CD8-positive, alpha-beta memory T cell (primary cell): ENCODE measurements at places on chromosomes 13 and 19. TPM values are rescaled to one million over a fixed set of nuclear protein-coding genes. Genes with fewer than 3 reads are reported as not detected.

- no peaks in the 10 kb centered on the region for H3K27me3 ChIP-seq
- H3K4me3 ChIP-seq: no peak overlapping the region
- H3K27ac ChIP-seq: no peak overlapping the region
- no peak for DNase-seq
- H3K36me3 ChIP-seq: no peaks in the 10 kb centered on the region
- no peaks in the 10 kb centered on the region for H3K4me1 ChIP-seq
Observed at GRCh38 chr13:75685239-75685697, 49.1 kb downstream of the LMO7 start.

DNA sequence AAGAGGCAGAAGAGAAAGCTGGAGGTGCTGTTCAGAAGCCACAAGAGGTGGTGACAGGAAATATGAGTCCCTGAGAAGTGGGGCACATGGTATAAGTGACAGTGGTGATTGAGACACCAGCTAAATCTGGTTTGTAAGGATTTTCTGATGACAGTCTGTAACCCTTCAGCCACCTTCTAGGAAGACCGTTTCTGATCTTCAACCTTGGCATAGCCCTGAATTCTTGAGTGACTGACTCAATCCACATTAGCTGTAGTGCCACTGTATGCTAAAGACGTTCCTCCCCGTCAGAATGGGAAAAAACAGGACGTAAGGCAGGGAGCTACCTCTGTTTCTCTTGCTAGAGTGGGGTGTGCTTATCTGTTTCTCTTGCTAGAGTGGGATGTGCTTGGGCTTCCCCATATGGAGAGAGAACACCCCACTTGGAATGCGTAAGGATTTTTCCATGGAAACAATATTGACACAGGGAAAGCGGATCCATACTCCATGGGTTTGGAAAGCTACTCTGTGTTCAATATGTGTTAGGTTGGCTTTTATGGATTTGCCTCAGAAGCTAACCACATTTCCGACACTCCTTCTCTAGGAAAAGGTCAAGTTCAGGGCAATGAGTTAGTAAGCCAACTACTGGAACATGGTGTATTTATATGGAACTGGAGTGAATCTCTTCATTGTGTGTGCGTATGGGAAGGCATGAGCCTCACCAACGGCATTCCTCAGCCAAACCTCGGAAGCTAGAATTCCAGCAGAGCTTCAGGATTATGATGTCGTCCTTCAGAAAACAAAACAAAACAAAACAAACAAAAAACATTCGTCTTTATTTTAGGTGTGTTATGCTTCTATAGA is 948.8 kb upstream of the SLC10A2 start:
- no peak overlapping the region for H3K27ac ChIP-seq
- DNase-seq: no peak
- no peaks in the 10 kb centered on the region for H3K27me3 ChIP-seq
- H3K36me3 ChIP-seq: no peaks in the 10 kb centered on the region

GRCh38 chr13:76913898-76914297 is 27.7 kb upstream of the KCTD12 start:
- no peaks in the 10 kb centered on the region for H3K36me3 ChIP-seq
- no peaks in the 10 kb centered on the region for H3K27me3 ChIP-seq
- no peak for DNase-seq
- no peak overlapping the region for H3K4me3 ChIP-seq
- no peaks in the 10 kb centered on the region for H3K4me1 ChIP-seq

DNA sequence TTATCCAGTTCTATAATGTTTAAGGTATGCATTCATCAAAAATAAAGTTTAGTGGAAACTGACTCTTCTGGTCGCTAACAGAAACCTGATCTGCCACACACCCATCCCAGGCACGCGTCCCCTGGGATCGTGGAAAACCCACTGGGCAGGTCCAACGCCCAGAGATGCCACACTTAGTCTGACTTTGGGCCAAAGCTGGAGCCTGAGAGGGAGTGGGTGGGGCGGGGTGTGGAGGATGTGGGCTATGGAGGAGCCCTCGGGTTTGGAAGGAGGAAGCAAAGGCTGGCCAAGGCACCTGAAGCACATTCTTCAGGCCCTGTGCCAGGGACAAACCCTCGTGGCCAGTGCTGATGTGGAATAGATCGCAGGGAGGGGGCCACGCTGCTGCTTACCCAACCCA is 2.5 kb downstream of the IGFL1 start:
- H3K36me3 ChIP-seq: no peaks in the 10 kb centered on the region
- no peaks in the 10 kb centered on the region for H3K27me3 ChIP-seq
- H3K27ac ChIP-seq: no peak overlapping the region
- H3K4me1 ChIP-seq: no peaks in the 10 kb centered on the region
- no peak overlapping the region for H3K4me3 ChIP-seq

GRCh38 chr19:18494267-18494607 is 27.6 kb downstream of the ELL start:
- H3K4me3 ChIP-seq: peak overlapping the region; percentile 21
- H3K27ac ChIP-seq: peak overlapping the region; percentile 87
- no peaks in the 10 kb centered on the region for H3K36me3 ChIP-seq
- peak; percentile 58 for DNase-seq

GRCh38 chr13:21216332-21216731 is 39.9 kb downstream of the MRPL57 start:
- H3K27me3 ChIP-seq: no peaks in the 10 kb centered on the region
- no peak overlapping the region for H3K4me3 ChIP-seq
- H3K36me3 ChIP-seq: no peaks in the 10 kb centered on the region
- no peaks in the 10 kb centered on the region for H3K4me1 ChIP-seq

DNA sequence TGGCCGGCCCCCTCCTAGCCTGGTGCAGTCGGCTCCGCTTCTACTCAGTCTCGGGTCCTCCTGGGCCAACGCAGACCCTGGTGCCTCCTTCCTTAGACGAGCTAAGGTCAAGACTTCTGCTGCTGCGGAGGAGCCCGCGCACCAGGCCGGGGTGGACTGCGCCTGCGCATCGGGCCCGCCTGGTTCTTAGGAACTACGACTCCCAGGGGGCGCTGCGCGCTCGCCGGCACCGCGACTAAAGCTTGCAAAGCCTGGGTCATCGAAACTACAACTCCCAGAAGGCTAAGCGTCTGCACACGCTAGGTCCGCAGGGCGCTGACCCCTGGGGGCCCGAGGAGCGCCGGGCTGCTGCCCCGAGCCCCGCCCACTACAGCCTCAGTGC is at the start of gene ZNF835:
Gene ZNF835 (minus strand): TSS at position 145 of the 382 bp plus-strand sequence. CDS start 6,559 bp downstream, outside the sequence.
- peaks cover 5% of the 10 kb centered on the region for H3K4me1 ChIP-seq
- H3K36me3 ChIP-seq: no peaks in the 10 kb centered on the region
- DNase-seq: peak; percentile 87
- H3K27ac ChIP-seq: no peak within 1 kb of the TSS
- H3K4me3 ChIP-seq: peak within 1 kb of the TSS; percentile 40

DNA sequence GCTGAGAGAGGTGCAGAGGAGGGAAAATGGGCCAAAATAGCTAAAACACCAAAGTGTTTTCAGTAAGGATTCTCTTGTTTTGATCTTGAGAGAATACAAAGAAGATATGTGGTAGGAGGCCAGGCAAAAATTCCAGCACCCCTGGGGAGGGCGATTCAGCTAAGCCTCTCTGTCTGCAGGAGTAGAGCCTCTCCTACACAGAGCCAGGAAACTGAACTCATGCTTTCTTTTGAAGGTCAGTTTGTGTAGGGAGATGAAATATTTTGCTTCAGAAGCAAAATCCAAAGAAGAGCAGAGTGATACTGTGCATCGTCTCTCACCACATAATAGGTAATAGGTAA is 565.0 kb downstream of the FGF9 start:
- no peak overlapping the region for H3K4me3 ChIP-seq
- no peak overlapping the region for H3K27ac ChIP-seq
- no peaks in the 10 kb centered on the region for H3K36me3 ChIP-seq
- H3K27me3 ChIP-seq: no peaks in the 10 kb centered on the region
- H3K4me1 ChIP-seq: peaks cover 5% of the 10 kb centered on the region
- no peak for DNase-seq

DNA sequence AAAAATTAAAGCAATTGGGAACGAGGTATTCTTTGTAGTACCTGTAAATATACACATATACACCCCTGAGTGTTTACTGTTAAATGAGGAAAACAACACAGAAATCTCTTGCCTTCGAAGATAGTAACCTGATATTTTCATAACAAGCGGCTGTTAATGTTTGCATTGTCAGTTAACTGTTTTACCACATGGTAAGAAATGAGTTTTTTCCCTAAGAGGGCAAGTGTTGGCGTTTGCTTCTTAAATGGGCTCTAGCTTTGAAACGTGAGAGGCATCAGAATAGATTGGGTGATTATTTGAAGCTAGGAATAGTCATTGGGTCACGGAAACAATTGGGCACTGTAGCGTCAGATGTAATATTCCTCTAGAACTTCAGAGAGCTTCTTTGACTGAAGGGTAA is 22.0 kb upstream of the UPF3A start:
- DNase-seq: no peak
- peaks cover 28% of the 10 kb centered on the region for H3K4me1 ChIP-seq
- H3K36me3 ChIP-seq: peaks cover 58% of the 10 kb centered on the region
- H3K27me3 ChIP-seq: no peaks in the 10 kb centered on the region

DNA sequence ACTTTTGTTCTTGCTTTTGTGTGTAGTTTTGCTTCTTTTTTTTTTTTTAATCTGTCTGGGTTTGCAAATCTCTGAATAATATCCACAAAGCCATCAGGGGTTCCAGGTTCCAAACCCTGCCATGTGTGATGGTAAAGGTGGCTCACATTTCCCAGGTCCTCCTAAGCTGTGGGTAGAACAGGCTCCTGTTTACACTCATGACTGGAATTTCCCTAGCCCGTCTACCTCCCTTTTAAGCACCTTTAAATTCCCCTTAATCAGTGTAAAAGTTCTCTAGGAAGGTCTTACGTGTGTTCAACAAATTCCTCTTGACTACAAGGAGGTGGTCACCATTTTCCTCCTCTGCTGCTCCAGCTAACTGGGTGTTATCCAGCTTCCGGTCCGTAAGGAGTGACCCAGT is 62.8 kb downstream of the EFNB2 start:
- no peaks in the 10 kb centered on the region for H3K36me3 ChIP-seq
- no peaks in the 10 kb centered on the region for H3K27me3 ChIP-seq
- DNase-seq: no peak
- H3K4me3 ChIP-seq: no peak overlapping the region
- H3K4me1 ChIP-seq: no peaks in the 10 kb centered on the region
- H3K27ac ChIP-seq: no peak overlapping the region

DNA sequence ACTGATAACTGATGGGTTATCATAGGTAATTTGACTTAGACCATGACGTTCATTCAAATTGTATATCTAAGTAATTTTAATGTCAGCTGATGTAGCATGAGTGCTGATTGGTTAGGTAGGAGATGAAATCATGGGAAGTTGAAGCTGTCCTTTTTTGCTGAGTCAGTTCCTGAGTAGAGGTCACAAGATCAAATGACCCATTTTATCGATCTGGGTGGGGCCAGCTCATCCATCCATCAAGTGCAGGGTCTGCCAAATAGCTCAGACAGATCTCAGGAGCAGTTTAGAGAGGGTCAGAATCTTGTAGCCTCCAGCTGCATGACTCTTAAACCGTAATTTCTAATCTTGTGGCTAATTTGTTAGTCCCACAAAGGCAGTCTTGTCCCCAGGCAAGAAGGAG is 35.3 kb upstream of the CD177 start:
- no peaks in the 10 kb centered on the region for H3K27me3 ChIP-seq
- H3K27ac ChIP-seq: no peak overlapping the region
- H3K4me3 ChIP-seq: no peak overlapping the region
- no peak for DNase-seq
- H3K4me1 ChIP-seq: no peaks in the 10 kb centered on the region

DNA sequence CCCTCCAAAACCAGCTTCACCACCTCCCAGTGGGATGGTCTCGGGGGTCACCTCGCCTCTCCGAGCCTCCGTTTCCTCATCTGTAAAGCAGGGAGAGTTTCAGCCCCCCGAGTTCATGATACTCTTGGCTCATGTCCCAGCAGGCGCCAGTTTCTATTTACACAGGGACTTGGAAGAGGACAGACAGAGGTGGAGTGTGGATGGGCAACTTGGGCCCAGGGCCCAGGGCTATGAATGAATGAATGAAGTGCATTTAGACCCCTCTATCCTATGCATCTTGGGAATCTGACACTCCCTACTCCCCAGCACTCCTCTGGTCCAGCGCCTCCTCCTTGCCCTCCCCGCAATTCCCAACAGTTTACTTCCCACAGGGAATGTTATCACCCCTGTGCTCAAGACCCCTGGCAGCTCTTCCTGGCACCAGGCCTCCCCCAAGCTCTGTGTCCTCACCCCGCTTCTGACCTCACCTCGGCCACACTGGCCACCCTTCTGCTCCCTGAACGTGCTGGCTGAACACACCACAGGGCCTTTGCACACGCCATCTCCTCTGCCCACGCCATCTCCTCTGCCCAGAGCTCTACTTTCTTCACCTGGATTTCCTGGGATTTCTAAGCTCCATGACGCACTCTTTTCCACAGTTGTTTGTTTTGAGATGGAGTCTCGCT is 4.9 kb upstream of the C2CD4C start:
- no peak overlapping the region for H3K27ac ChIP-seq
- no peak overlapping the region for H3K4me3 ChIP-seq
- peaks cover 6% of the 10 kb centered on the region for H3K4me1 ChIP-seq
- H3K36me3 ChIP-seq: no peaks in the 10 kb centered on the region

GRCh38 chr19:57560049-57560491 is 407 bp upstream of the ZNF550 start:
- peaks cover 15% of the 10 kb centered on the region for H3K4me1 ChIP-seq
- H3K27me3 ChIP-seq: no peaks in the 10 kb centered on the region
- H3K27ac ChIP-seq: no peak overlapping the region
- peaks cover 14% of the 10 kb centered on the region for H3K36me3 ChIP-seq

GRCh38 chr19:8004723-8005513 is 523 bp downstream of the ELAVL1 start:
- H3K4me3 ChIP-seq: peak overlapping the region; percentile 64
- H3K27me3 ChIP-seq: no peaks in the 10 kb centered on the region
- peak overlapping the region; percentile 48 for H3K27ac ChIP-seq
- no peaks in the 10 kb centered on the region for H3K36me3 ChIP-seq
- H3K4me1 ChIP-seq: peaks cover 32% of the 10 kb centered on the region
- DNase-seq: no peak

GRCh38 chr19:1657746-1658145 is 5.3 kb upstream of the TCF3 start:
- no peak overlapping the region for H3K4me3 ChIP-seq
- no peak for DNase-seq
- H3K36me3 ChIP-seq: no peaks in the 10 kb centered on the region

- H3K27me3 ChIP-seq: no peaks in the 10 kb centered on the region
- peak overlapping the region; percentile 88 for H3K27ac ChIP-seq
- peaks cover 13% of the 10 kb centered on the region for H3K4me1 ChIP-seq
- H3K4me3 ChIP-seq: peak overlapping the region; percentile 98
Observed at GRCh38 chr13:20525144-20525600, 485 bp downstream of the CRYL1 start.

GRCh38 chr13:40801255-40802217 is 12.1 kb downstream of the SLC25A15 start:
- no peaks in the 10 kb centered on the region for H3K4me1 ChIP-seq
- peaks cover 18% of the 10 kb centered on the region for H3K36me3 ChIP-seq
- no peaks in the 10 kb centered on the region for H3K27me3 ChIP-seq
- no peak overlapping the region for H3K4me3 ChIP-seq
- DNase-seq: no peak
- no peak overlapping the region for H3K27ac ChIP-seq

GRCh38 chr19:4077800-4078684 is 11.3 kb upstream of the ZBTB7A start:
- H3K27ac ChIP-seq: peak overlapping the region; percentile 59
- H3K4me3 ChIP-seq: peak overlapping the region; percentile 73
- DNase-seq: peak; percentile 56

GRCh38 chr19:45764945-45765701 is 3.9 kb downstream of the SIX5 start:
- H3K4me1 ChIP-seq: no peaks in the 10 kb centered on the region
- H3K27ac ChIP-seq: no peak overlapping the region
- DNase-seq: no peak
- H3K27me3 ChIP-seq: no peaks in the 10 kb centered on the region
- H3K4me3 ChIP-seq: no peak overlapping the region

Gene PRR22
- 8.6 TPM for total RNA-seq

Gene RBM42
- total RNA-seq: 116 TPM

Gene ZNF486
- 10.5 TPM for total RNA-seq

Gene DEDD2
- total RNA-seq: 32.7 TPM
